ENCODE measurements at places on chromosomes 4 and X. TPM values are rescaled to one million over a fixed set of nuclear protein-coding genes. Genes with fewer than 3 reads are reported as not detected.
A peak's percentile ranks its signal among the peaks of the same experiment; 100 is the strongest.

DNA sequence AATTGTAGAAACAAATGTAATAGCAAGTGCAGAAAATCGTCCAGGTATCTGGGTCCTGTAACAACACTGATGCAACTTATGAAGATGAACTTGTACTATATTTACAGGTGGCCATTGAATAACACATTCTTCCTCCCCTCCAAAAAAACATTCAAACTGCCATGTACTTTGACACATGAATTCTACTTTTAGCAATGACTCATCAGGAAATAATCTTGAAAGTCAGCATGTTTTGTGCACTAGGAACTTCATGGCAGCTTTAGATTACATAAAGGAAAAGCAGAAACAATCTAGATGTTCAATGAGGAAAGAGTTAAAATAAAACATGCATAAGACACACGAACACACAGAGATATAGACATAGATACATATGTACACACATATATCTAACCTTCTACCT is 2.5 kb downstream of the PABPC1L2A start:
- H3K36me3 ChIP-seq, result no peaks in the 10 kb centered on the region
- H3K4me3 ChIP-seq, result no peak overlapping the region
- peaks cover 15% of the 10 kb centered on the region for H3K27me3 ChIP-seq
- no peaks in the 10 kb centered on the region for H3K4me1 ChIP-seq
- DNase-seq, result no peak

DNA sequence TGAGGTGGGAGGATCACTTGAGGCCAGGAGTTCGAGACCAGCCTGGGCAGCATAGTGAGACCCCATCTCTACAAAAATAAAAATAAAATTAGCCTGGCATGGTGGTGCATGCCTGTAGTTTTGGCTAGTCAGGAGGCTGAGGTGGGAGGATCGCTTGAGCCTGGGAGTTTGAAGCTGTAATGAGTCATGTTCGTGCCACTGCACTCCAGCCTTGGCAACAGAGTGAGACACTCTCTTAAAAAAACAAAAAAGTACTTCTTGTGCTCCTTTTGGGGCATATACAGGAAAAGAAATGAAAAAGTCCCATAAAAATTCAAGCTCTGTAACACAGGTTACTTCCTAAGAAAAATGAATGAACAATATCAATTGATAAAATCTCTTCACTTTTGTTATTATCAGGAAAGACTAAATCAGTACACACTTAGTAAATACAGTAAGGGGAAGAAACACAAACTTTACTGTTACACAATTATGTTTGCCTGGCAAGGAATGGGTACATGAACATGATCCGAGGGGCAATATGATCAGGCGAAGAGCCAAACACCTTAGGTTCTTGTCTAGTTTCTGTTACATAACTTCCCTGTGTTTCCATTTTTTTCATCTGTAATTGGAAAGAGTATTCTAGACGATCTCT is 46.9 kb downstream of the CCDC158 start:
- no peaks in the 10 kb centered on the region for H3K36me3 ChIP-seq
- H3K4me3 ChIP-seq, result no peak overlapping the region

GRCh38 chr4:81574991-81575390 is 103.3 kb upstream of the RASGEF1B start:
- no peaks in the 10 kb centered on the region for H3K27me3 ChIP-seq
- no peak overlapping the region for H3K4me3 ChIP-seq
- H3K4me1 ChIP-seq, result no peaks in the 10 kb centered on the region
- H3K36me3 ChIP-seq, result no peaks in the 10 kb centered on the region
- H3K27ac ChIP-seq, result no peak overlapping the region
- no peak for DNase-seq

DNA sequence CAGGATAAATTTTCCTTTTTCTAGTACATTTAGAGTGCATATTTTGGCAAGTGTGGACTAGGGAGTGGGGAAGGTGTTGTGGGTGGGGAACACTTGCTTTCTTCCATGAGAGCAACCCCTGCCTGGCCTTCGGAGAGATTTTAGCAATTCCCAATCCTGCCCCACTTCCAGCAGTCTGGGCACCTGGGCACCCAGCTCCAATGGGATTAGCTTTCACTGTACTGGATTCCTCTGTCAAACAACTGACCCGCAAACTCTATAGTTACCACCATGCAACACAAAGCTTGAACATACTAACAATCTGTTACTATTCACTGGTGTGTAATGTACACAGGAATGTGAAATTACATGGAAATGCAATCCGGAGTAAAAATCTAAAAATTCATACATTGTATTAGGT is 50.3 kb downstream of the SH3RF1 start:
- no peak overlapping the region for H3K4me3 ChIP-seq
- H3K4me1 ChIP-seq, result peaks cover 13% of the 10 kb centered on the region
- H3K36me3 ChIP-seq, result no peaks in the 10 kb centered on the region
- no peaks in the 10 kb centered on the region for H3K27me3 ChIP-seq
- no peak overlapping the region for H3K27ac ChIP-seq

- H3K27me3 ChIP-seq, result no peaks in the 10 kb centered on the region
- no peak for DNase-seq
- H3K4me3 ChIP-seq, result no peak overlapping the region
- no peak overlapping the region for H3K27ac ChIP-seq
- H3K36me3 ChIP-seq, result no peaks in the 10 kb centered on the region
- no peaks in the 10 kb centered on the region for H3K4me1 ChIP-seq
These were observed 204.3 kb downstream of the PCDH7 start for GRCh38 chr4:30924495-30924894.

- DNase-seq, result no peak
- no peaks in the 10 kb centered on the region for H3K27me3 ChIP-seq
- H3K4me3 ChIP-seq, result peak overlapping the region; percentile 70
- no peak overlapping the region for H3K27ac ChIP-seq
- no peaks in the 10 kb centered on the region for H3K36me3 ChIP-seq
These were observed 1.6 kb downstream of the RP2 start for GRCh38 chrX:46838486-46838870.

SSX2B gene
- total RNA-seq, result not detected

DNA sequence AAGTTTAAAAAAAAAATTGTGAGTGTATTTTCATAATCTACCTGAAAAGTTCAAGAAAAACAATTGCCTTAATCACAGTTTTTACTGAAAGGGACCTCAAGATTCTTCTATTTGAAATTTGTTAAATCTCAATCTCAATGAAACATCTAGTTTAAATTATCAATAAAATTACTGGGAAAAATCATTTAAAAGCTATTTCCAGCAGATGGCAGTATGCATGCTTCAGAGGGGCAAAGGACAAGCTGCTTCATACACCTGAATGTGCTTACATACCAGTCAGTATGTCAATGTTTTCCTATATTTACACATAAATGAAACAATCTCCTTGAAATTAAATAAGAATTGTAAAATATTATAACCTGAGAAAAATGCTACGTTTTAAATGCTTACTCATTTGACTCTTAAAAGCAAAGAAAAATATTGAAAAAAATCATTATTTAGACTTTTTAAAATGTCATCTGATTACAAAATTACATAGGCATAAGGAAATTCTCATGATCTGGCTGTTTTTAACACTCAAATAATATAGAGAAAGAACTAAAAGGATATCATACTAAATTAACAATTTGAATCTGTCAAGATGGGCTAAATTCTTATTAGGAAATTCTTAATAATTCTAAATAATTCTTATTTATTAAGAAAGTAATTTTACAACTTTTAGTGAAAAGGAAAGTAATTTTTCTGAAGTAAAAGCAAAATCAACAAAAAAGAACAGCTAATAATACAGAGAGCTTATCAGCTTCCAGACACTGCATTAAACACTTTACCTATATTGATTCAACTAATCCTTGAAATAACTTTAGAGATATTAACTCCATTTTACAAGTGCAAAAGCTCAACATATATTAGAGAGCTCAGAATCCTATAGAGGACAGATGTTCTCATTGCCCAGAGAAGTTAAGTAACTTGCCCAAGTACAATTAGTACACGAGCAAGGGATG is 242.1 kb downstream of the ADAMTS3 start:
- no peaks in the 10 kb centered on the region for H3K36me3 ChIP-seq
- no peak overlapping the region for H3K27ac ChIP-seq
- H3K4me3 ChIP-seq, result no peak overlapping the region
- no peaks in the 10 kb centered on the region for H3K27me3 ChIP-seq

DNA sequence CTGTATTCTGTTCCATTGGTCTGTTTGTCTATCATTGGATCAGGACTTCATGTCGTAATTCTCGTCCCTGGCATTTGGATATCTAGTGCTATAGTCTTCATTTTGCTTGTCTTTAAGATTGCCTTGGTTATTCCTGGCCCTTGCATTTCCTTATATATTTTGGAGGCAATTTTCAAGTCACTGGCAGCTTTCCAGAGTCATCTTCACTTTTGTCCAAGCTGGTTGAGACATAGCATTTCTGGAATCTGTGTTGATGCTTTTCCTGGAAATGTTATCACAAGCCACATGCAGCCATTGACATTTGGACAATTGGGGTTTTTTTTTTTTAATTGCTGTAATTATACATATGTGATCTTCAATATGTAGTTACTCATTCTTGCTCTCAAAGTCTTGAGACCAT is 45.2 kb upstream of the HGFAC start:
- no peaks in the 10 kb centered on the region for H3K36me3 ChIP-seq
- no peaks in the 10 kb centered on the region for H3K4me1 ChIP-seq
- H3K27ac ChIP-seq, result no peak overlapping the region

GRCh38 chr4:116401293-116401692 is 684.1 kb downstream of the TRAM1L1 start:
- no peak overlapping the region for H3K4me3 ChIP-seq
- H3K36me3 ChIP-seq, result no peaks in the 10 kb centered on the region
- no peak for DNase-seq
- no peaks in the 10 kb centered on the region for H3K27me3 ChIP-seq
- H3K27ac ChIP-seq, result no peak overlapping the region
- no peaks in the 10 kb centered on the region for H3K4me1 ChIP-seq

PLP1 gene
- 3.4 TPM for total RNA-seq

- no peaks in the 10 kb centered on the region for H3K27me3 ChIP-seq
- H3K27ac ChIP-seq, result no peak overlapping the region
- H3K4me3 ChIP-seq, result no peak overlapping the region
- no peaks in the 10 kb centered on the region for H3K4me1 ChIP-seq
- DNase-seq, result no peak
These were observed 16.4 kb upstream of the PGRMC2 start for GRCh38 chr4:128303986-128304385.

SHOX gene
- total RNA-seq, result 0.80 TPM

DNA sequence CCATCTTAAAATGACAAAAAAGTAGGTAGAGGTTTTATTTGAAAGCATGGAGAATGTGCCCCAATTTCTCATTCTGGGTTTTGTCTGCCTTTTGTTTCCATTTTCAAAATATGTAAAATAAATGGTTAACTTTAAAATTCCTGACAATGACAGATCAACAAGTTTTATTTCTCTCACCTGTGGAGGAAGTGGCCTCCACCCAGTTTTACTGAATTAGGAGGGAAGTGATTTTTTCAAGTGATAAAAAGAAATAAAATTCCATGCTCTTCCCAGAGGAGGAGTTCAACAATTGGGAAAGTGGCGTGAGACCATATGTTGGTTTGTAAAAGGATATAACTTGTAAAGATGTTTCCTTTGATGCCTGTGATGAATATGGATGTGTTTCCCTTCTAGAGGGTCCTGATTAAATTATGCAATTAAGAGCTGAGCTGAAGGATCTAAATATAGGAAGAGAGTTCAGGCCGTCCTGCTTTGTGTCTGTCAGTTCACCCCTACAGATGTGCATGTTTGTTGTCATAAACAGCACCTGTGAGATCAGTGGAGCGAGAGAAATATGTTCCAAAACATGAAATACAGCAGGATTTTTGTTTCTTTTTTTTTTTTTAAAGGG is 19.5 kb downstream of the SMAD1 start:
- no peaks in the 10 kb centered on the region for H3K27me3 ChIP-seq
- no peaks in the 10 kb centered on the region for H3K4me1 ChIP-seq
- no peak overlapping the region for H3K4me3 ChIP-seq
- H3K27ac ChIP-seq, result no peak overlapping the region
- no peak for DNase-seq
- peaks cover 3% of the 10 kb centered on the region for H3K36me3 ChIP-seq

- H3K36me3 ChIP-seq, result no peaks in the 10 kb centered on the region
- no peak within 1 kb of the TSS for H3K27ac ChIP-seq
- no peaks in the 10 kb centered on the region for H3K4me1 ChIP-seq
- H3K4me3 ChIP-seq, result peak within 1 kb of the TSS; percentile 55
These were observed at the start of gene CXCL5 for GRCh38 chr4:73998040-73999011. Gene CXCL5 (minus strand): TSS chr4:73998677. CDS start chr4:73998581, 96 bp downstream.

PTPN13 gene
- total RNA-seq, result 49.6 TPM

DNA sequence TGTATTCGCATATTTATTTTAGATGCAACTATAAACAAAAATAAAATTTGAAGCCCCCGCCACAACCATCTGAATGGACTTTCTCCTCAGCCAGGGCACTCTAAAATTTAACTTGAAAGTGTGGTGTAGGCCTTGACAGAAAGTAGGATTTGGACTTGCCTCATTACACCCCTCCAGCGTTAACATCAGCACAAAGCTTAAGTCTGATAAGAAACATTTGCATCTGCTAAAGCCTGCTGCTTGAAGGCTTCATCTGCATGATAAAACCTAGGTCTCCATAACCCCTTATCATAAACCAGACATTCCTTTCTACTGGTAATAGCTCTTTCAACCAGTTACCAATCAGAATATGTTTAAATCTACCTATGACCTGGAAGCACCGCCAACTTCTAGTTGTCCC is 1046.5 kb downstream of the FAT4 start:
- DNase-seq, result no peak
- no peak overlapping the region for H3K4me3 ChIP-seq
- no peaks in the 10 kb centered on the region for H3K36me3 ChIP-seq
- H3K4me1 ChIP-seq, result no peaks in the 10 kb centered on the region
- H3K27ac ChIP-seq, result no peak overlapping the region

Measured in breast epithelium (tissue), 4 donors.